Tibial artery (tissue), 4 donors: ENCODE measurements at places on chromosomes 4 and X.
A peak's percentile ranks its signal among the peaks of the same experiment; 100 is the strongest.

GRCh38 chrX:17361620-17362019, 13.4 kb upstream of the NHS start:
- DNase-seq, result no peak

DNA sequence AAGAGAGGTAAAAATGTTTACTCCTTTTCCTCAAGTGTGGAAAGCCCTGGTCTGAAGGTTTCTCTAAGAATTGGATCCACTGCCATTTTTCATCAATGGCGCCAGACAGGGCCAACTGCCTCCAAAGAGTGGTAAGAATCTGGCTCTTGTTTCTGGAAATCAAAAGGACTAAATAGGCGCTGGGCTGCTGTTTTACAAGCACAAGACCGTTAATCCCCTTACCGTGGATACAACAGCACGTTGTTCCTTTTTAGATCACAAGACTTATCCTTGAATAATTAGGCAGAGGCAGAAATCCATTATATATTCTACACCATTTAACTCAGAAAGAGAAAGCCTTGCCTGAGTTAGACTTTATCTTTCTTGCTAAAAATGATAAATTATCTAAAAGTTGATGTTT, 10.6 kb downstream of the CLTRN start:
- DNase-seq, result no peak

DNA sequence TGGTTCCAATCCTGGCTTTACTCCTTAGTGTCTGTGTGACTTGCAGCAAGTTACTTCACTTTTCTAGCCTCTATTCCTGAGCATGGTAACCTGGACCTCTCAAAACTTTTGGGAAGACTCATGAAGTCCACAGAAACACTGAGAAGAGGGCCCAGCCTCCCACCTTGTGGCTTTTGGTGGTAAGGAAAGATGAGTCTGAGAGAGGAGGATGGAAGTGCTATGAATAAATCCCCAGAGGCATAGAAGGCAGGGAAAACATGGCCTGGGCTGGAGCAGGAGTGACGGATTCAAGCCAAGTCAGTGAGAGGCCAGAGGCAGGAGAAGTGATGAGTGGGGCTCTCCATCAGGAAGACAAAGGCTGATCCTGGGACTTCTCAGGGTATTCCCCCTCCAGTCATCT, 10.9 kb upstream of the MAGEA4 start:
- no peak for DNase-seq

- DNase-seq, result no peak
These were observed 6.5 kb upstream of the DACH2 start for GRCh38 chrX:86141786-86142185.

GRCh38 chr4:2598511-2599303, 62.3 kb downstream of the FAM193A start:
- DNase-seq, result no peak

DNA sequence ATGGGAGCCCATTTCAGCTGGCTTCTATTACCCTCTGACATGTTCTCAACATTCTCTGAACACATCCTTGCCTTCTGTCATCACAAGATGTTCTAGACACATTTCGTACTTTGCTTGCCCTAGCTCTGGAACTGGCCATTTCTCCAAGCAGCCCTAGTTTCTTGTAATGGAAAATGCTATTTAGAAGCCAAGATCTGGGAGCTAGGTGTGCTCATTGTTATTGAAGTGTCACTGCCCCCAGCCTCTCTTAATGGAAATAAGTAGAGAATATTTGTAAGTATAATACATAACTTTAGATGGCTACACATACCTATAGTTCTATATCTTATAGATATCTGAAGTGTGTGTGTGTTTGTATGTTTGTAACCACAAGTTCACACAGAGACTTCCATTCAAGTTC, 6.9 kb downstream of the MRFAP1L1 start:
- no peak for DNase-seq

- no peak for DNase-seq
These were observed 76.3 kb downstream of the RBPJ start for GRCh38 chr4:26397086-26397485.

DNA sequence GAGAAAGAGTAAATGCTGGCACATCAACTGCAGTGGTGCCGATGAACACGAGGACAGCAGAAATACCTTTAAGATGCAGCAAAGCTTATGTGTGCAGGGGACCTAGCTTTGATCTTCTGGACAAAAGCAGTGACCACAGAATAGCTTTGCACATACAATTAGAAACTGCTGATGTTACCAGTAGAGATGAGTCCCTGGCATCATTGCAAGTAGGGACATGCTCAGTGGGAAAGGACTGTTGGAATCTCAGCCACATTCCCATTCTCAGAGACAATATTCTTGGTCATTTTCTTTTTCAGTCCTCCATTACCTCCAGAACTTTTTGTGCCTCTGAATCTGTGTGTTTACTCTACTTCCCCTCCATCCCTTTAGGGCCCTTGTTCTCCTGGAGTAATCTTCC, 16.9 kb upstream of the PDLIM3 start:
- DNase-seq, result no peak

- no peak for DNase-seq
These were observed 767.3 kb upstream of the TENM3 start for GRCh38 chr4:181475781-181476507.

DNA sequence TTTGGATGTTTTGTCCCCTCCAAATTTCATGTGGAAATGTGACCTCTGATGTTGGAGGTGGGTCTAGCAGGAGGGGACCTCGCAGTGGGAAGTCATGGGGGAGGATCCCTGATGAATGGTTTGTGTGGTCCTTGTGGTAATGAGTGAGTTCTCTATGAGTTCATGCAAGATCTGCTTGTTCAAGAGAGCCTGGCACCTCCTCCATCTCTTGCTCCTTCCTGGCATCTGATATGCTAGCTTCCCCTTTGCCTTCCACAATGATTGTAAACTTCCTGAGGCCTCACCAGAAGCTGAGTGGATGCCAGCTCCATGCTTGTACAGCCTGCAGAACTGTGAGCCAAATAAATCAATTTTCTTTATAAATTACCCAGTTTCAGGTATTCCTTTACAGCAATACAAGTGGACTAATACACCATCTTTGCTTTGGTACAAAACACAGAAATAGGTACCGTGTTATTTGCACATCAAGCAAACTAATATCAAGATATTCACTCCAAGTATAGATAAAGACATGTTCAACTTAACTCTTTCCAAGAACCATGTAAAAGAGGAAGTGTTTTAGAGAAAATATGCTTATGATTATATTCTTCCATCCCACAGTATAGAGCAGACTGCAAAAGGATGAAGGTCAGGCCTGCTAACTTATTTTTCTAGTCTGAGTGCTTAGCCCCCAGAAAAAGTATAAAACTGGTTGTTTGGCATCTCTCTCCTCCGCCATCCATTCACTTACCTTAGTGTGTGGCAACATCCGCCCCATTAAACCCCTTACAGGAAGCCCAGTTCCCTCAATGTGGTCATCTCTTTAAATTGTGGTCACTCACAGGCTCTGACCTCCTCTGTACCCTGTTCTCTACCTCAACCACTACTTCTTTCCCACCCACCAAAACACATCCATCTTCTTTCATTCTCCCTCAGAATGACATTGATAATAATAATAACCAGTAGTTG, 6.7 kb downstream of the ARAP2 start:
- DNase-seq, result no peak

DNA sequence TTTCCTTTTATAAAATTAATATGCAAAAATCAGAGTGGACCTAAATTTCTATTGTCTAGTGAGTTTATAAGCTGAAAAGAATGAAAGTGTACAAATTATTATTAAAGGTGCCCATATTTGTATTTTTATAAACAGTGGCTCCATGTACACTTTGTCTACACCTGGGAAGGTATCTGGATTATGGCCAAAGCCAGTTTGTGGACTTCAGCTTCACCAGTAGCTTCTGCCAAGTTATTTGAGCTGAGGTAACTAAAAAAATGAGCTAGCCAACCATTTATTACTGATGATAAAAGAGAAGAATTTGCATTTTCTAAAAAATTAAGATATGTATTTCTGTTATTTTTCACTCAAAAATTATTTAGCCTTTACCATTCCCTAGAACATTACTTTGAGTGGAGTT, 32.3 kb upstream of the LRAT start:
- DNase-seq, result no peak

DNA sequence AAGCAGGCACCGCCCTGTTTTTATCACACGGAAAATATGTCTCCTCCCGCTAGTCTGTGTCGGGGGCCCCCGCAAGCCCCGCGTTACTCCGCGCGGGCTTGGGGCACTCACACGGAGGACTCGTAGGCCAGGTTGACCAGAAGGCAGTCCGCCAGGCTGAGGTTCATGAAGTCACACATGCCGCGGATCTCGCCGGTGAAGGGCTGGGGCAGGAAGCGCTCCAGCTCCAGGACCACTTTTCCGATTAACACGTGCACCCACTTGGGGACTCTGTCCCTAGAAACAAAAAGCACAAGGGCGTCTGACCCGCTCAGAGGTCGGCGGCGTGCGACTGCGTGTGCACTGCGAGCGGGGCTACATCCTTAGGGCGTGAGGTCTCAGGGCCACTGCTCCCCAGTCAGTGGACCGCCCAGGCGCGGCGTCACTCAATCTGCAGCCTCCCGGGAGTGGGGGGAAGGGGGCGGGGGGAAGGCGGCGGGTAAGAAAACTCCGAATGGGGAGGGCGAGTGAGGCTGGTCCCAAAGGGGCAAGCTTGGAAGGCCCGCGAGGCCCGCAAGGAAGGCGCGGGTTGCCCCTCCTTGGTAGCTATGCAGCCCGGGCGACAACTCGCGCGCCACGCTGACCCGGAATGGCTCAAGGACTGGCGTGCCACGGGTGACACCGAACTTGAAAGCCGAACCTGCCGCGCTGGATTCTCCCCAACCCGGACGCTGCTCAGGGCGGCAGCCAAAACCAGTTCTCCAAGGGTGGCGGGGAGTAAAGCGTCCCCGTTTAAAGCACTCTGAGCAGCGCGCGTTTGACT, 722 bp downstream of the NAAA start:
- peak; percentile 76 for DNase-seq

GRCh38 chrX:14779580-14779979, 93.3 kb downstream of the FANCB start:
- DNase-seq, result no peak

DNA sequence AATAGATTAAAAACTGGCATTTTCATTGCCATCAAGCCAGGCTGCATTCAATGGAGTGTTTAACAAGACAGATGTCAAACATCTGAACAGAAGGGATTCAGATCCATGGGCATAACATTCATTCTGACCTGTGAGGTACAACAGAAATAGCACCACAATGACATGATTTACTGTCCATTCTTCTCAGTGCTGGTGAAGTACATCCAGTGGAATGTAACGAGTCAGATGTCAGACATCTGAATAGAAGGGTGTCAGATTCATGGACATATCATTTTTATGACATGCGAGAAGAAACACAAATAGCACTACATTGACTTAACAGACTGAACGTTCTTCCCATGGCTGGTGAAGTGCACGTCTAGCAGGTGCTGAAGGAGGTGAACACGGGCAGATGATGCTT, 186.4 kb downstream of the PPP4R3C start:
- DNase-seq, result no peak

GRCh38 chr4:91222014-91222413, 1081.8 kb upstream of the GRID2 start:
- no peak for DNase-seq

GRCh38 chr4:40434126-40434687, 99.1 kb downstream of the CHRNA9 start:
- no peak for DNase-seq
